ENCODE measurements at places on chromosomes 13 and 19. TPM values are rescaled to one million over a fixed set of nuclear protein-coding genes. Genes with fewer than 3 reads are reported as not detected.

DNA sequence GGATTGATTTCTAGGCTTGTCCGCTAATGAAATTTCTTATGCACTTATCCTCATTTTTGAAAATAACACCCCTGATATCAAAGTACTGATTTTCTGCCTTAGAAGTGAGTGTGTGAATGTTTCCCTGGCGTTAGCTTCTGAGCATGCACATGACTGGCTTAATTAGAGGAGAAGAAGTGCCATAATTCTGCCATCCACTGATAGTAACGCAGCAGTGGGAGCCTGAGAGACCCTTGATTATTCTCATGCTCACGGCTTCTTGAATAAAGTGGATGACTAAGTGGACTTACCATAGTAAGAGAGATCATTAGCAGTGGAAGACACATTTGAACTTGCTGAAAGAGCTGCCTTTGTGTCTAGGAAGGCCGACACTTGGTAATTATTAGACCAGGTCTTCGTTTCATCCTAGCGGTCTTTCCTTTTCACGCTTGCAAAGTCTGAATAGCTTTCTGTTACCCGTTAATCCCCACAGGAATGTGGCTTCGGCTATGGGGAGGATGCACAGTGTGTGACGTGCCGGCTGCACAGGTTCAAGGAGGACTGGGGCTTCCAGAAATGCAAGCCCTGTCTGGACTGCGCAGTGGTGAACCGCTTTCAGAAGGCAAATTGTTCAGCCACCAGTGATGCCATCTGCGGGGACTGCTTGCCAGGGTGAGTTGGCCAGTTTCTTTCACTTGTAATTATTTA, 45.3 kb downstream of the TNFRSF19 start:
- no peak overlapping the region for H3K27ac ChIP-seq
- peaks cover 23% of the 10 kb centered on the region for H3K4me1 ChIP-seq
- DNase-seq = no peak
- H3K36me3 ChIP-seq = peaks cover 28% of the 10 kb centered on the region
- no peak overlapping the region for H3K4me3 ChIP-seq

- no peak overlapping the region for H3K27ac ChIP-seq
- H3K36me3 ChIP-seq = peaks cover 12% of the 10 kb centered on the region
- no peak overlapping the region for H3K4me3 ChIP-seq
- no peaks in the 10 kb centered on the region for H3K4me1 ChIP-seq
- DNase-seq = no peak
Observed at GRCh38 chr19:34500656-34501120, 19.1 kb downstream of the WTIP start.

The FXYD7 gene
- not detected for total RNA-seq

The SLC25A41 gene
- 0.28 TPM for total RNA-seq

- DNase-seq = peak; percentile 81
- peaks cover 8% of the 10 kb centered on the region for H3K4me1 ChIP-seq
- no peaks in the 10 kb centered on the region for H3K36me3 ChIP-seq
- no peak overlapping the region for H3K27ac ChIP-seq
- H3K4me3 ChIP-seq = no peak overlapping the region
- H3K27me3 ChIP-seq = no peaks in the 10 kb centered on the region
Observed at GRCh38 chr13:107025991-107026390, 458.1 kb upstream of the ARGLU1 start.

The ZNF681 gene
- 4.8 TPM for total RNA-seq

GRCh38 chr19:13823256-13823655, 28.0 kb downstream of the ZSWIM4 start:
- peaks cover 4% of the 10 kb centered on the region for H3K4me1 ChIP-seq
- DNase-seq = no peak
- H3K27ac ChIP-seq = no peak overlapping the region
- H3K4me3 ChIP-seq = no peak overlapping the region

GRCh38 chr13:79711631-79712030, 230.7 kb downstream of the NDFIP2 start:
- no peak for DNase-seq
- no peaks in the 10 kb centered on the region for H3K4me1 ChIP-seq
- no peak overlapping the region for H3K4me3 ChIP-seq
- no peaks in the 10 kb centered on the region for H3K27me3 ChIP-seq
- H3K36me3 ChIP-seq = no peaks in the 10 kb centered on the region

The SYCN gene
- total RNA-seq = not detected

- no peaks in the 10 kb centered on the region for H3K4me1 ChIP-seq
- no peaks in the 10 kb centered on the region for H3K36me3 ChIP-seq
- no peak overlapping the region for H3K27ac ChIP-seq
- H3K4me3 ChIP-seq = no peak overlapping the region
Observed at GRCh38 chr13:93180356-93180969, 46.1 kb upstream of the GPC6 start.

Data from lung (tissue), 17 donors.